ENCODE measurements at places on chromosomes 5 and 9. TPM values are rescaled to one million over a fixed set of nuclear protein-coding genes. Genes with fewer than 3 reads are reported as not detected.

DNA sequence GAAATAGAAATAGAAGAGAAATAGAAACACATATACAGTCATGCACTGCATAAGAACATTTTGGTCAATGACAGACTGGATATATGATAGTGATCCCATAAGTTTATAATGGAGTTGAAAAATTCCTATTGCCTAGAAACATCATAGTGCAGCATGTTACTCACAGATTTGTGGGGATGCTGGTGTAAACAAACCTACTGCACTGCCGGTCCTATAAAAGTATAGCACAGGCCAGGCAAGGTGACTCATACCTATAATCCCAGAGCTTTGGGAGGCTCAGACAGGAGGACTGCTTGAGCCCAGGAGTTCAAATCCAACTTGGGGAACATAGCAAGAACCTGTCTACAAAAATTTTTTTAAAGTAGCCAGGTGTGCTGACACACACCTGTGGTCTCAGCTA, 240.6 kb upstream of the MAP3K1 start:
- no peaks in the 10 kb centered on the region for H3K4me1 ChIP-seq
- no peak for DNase-seq
- no peak overlapping the region for H3K27ac ChIP-seq
- H3K36me3 ChIP-seq, result peaks cover 6% of the 10 kb centered on the region
- no peak overlapping the region for H3K4me3 ChIP-seq

DNA sequence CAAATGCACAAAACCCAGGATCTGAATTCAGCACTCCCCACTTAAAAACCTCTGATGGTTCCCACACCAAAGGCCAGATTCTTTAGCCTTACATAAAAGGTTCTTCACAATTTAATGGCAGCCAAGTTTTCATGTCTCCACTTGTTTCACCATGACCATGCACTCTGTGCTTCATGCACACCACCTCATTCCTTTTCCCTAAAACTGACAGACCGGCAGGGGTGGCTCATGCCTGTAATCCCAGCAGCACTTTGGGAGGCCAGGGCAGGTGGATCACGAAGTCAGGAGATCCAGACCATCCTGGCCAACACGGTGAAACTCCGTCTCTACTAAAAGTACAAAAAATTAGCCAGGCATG, 150.4 kb downstream of the SEMA6A start:
- no peaks in the 10 kb centered on the region for H3K27me3 ChIP-seq
- H3K4me3 ChIP-seq, result no peak overlapping the region
- no peak overlapping the region for H3K27ac ChIP-seq
- H3K4me1 ChIP-seq, result no peaks in the 10 kb centered on the region
- no peak for DNase-seq

DNA sequence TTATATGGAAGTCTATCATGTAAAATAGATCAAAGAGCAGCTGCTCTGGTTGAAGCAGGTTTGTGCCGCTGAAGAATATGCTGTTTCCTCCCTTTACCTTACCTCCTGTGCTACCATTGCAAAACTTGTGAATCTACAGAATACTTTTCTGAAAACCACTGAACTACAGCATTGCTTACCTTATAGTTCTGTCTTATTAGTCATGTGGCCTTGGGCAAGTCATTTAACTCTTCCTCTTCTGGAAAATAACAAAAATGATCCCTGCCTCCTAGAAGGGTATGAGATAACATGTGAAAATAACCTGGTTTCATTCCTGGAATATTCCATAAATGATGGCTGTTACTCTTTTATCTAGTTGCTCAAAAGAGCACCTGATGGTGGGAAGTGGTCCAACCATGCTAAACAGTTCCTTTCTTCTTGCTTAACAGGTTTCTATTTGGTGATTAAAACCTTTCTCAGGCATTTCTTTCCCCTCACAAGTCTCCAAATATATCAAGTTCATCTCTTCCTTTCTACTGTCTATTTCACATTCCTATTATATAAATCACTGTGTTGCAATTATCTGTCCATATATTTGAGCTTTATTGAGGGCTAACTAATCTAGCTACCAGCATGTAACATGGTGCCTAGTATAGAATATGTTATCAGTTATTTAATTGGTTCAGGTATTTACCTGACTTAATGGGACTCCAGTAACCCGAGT, 15.0 kb downstream of the TRIM32 start:
- no peak for DNase-seq
- peaks cover 48% of the 10 kb centered on the region for H3K36me3 ChIP-seq
- no peak overlapping the region for H3K27ac ChIP-seq
- H3K27me3 ChIP-seq, result no peaks in the 10 kb centered on the region
- H3K4me1 ChIP-seq, result peaks cover 19% of the 10 kb centered on the region
- H3K4me3 ChIP-seq, result no peak overlapping the region

DNA sequence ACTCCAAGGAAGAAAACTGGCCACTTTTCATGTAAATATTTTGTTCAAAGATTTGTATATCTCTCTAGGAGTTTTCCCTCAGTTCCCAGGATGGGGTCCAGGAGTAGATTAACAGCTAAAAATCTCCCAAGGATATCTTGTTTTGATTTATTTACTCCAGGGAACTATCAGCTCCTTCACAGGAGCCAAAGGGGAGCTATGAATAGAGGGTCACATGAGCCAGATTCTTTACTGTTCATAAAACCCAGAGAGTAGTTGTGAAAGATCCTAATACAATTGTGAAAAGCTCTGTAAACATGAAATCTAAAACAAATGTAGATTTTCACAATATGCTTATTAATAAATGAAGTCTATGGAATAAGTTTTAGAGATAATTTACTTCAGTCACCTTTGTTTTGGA, 16.9 kb downstream of the DIMT1 start:
- no peaks in the 10 kb centered on the region for H3K27me3 ChIP-seq
- no peak for DNase-seq
- H3K4me3 ChIP-seq, result no peak overlapping the region
- H3K36me3 ChIP-seq, result peaks cover 66% of the 10 kb centered on the region
- H3K27ac ChIP-seq, result peak overlapping the region; percentile 6

- H3K36me3 ChIP-seq, result peaks cover 3% of the 10 kb centered on the region
- H3K27me3 ChIP-seq, result no peaks in the 10 kb centered on the region
- H3K4me1 ChIP-seq, result peaks cover 2% of the 10 kb centered on the region
Measured at GRCh38 chr9:105307591-105308130, 63.2 kb downstream of the SLC44A1 start.

DNA sequence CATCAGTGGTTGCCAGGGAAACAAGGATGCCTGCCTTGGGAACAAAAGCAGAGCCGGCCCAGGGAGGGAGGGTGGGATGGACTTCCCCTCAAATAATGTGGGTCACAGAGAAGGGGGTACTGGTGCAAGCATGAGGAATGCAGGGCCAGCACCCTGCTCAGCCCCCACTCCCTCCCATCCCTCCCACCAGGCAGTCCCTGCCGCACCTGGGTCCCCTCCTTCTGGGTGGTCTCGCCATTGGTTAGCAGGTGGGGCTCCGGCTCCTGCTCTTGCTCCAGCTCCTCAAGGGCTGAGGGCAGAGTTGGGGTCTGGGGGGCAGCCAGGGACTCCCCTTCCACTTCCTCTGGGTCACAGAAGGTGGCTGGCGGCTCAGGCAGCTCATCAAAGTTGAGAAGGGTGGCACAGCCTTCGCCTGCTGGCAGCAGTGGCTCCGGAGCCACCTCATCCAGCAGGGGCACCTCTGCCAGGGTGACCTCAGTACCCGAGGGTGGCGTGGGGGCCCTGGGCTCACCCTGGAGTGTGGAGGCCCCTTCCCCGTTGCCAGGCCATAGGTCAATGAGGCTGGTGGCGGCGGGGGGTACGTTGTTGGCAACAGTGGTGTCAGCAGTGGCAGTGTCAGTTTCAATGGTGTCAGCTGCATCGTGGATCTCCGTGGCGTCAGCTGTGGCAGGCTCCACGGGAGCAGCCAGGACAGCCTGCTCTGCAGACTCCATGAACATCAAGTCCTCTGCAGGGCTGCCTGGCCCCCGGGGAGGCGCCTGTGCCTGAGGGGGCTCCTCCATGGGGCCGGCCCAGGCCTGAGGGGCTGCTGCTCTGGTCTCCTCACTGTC, 11.5 kb downstream of the PRR7 start:
- H3K4me3 ChIP-seq, result no peak overlapping the region
- DNase-seq, result no peak
- H3K4me1 ChIP-seq, result peaks cover 37% of the 10 kb centered on the region
- H3K27ac ChIP-seq, result no peak overlapping the region
- peaks cover 7% of the 10 kb centered on the region for H3K27me3 ChIP-seq

DNA sequence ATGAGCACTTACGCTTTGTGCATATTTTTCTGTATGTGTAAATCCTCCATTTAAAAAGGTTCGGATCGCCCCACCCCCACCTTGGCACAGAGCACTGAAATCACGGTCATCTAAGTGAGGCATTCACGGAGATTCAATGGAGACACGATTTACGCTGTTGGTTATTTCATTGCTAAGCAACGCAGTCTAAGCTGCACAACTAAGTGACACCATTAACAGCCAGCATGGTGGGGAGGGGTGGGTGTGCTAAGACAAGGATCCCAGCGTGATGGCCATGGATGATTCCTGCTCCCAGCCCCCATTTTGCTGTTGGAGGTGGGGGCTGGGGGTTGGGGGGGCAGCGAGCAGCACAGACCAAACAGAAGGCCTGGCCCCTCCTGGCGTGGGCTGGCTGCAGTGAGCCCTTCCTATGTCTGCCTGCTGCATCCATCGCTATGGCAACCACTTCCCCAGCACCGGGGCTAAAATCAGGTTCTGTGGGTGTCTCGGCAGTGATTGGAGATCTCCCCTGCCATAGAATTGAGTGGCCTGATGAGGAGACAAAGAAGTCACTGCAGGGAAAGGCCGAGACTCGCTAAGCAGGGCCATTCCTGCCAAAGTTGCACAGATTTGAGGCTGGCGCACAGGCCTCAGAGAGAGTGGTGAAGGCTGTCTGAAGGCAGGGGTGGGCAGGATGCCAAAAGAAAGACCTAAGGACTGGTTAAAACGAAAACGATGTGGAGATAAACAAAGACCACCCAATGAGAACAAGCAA, 14.3 kb upstream of the MARCHF6 start:
- no peak overlapping the region for H3K4me3 ChIP-seq
- no peak for DNase-seq
- no peak overlapping the region for H3K27ac ChIP-seq
- peaks cover 8% of the 10 kb centered on the region for H3K27me3 ChIP-seq

POC5 gene
- total RNA-seq, result 21.5 TPM

PRR7 gene
- total RNA-seq, result 4.9 TPM

PLCXD3 gene
- total RNA-seq, result not detected
